Activated T-helper 1 cell treated with Interleukin-2 at 50 U/mL for 16 hours (primary cell): ENCODE measurements at places on chromosomes 6 and 20.

GRCh38 chr6:158049055-158050028 is 67.7 kb downstream of the SYNJ2 start:
- DNase-seq: no peak

DNA sequence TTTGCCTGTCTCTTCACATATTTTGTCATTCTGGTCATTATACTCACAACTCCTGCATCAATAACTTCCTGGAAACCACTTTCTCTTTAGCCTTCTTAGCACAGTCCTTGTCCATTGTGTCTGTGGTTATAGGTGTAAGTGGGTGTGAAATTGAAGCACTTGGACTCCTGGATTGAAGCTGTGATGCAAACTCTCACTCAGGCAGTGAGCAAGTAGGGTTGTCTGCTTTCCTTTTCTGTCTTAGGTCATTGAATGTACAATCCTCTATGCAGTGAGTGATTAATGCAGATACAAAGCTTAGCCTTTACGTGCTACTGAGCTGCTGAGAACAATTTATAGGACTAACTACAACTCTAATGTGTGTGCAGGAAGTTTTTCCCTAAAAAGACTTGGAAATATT is 54.8 kb downstream of the ADGRB3 start:
- no peak for DNase-seq

- no peak for DNase-seq
These were observed 13.1 kb downstream of the FUCA2 start for GRCh38 chr6:143498428-143498827.

DNA sequence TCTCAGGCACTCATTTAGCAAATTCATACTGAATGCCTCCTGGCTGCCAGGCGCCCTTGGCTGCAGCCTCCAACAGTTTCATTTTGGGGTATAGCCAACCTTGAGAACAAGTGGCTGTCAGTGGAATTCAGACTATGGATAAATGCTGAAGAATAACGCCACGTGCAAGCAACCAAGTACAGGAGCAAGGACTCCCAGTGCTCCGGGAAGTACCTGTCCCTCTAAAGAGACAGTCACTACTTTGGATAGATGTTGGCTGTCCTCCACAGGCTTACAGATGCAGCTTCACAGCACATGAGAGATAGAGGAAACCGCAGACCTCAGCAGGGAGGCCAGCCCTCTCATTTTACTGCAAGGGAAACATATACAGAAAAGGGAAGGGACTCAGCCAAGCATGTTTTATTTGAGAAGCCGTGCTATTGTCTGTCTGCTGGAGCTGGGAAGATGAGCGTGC is 658.2 kb downstream of the PTPRT start:
- no peak for DNase-seq

DNA sequence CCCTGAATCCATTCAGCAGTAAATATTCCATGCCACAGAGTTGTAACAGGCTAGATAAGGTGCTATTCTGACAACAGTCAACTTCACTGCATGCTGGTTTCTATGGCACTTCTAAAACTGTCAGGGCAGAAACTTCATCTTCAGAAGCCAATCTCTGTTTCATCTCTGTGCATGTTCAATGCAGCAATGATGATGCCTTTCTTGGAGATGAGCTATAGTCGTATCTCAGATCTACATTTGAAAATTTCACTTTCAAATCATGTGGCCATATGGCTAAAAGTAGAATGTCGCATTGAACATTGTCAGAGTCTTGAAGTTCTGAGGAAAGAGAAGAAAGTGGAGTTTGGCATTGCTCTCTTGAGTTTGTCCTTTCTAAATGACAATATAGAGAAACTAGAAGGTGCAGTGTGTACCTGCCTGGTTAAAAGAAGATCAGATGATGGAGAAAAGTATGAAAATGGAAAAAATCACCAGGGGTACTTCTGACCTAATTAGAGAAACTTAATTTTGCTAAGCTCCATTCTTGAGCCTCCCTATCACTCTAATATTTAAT is 49.0 kb upstream of the VSTM2L start:
- no peak for DNase-seq

GRCh38 chr6:111027219-111027618 is 45.4 kb downstream of the RPF2 start:
- no peak for DNase-seq

DNA sequence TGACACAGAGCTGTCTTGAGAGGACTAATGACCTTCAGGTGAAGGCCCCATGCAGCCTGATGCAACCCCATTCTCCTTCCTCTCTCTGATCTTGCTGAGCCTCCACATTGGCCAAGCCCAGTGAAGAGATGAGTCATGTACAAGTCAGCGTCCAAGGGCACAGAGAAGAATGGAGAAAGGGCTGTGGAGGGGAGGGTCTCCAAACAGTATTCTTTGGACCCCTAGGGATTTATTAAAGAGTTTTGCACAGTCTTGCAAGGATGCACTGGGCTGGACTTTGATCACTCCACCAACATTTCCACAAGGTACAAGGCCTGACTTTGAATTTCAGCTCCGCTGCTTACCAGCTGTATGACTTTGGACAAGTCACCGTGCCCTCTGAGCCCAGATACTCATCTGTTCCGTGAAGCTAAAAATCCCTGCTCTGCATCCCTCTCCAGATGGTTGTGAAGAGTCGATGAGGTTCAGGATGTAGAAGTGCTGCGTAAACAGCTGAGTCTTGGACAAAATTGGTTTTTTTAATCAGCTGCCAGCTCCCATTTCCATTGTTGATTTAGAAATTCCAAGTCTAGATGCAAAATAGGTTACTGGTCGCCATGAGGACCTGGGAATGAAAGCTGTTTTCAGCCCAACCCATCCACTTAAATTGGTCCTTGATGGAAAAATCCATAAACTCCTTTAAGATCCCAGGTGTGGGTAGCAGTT is 14.1 kb upstream of the KCNG1 start:
- DNase-seq: no peak

- no peak for DNase-seq
These were observed 5.9 kb upstream of the TUBB2A start for GRCh38 chr6:3163248-3163594.

DNA sequence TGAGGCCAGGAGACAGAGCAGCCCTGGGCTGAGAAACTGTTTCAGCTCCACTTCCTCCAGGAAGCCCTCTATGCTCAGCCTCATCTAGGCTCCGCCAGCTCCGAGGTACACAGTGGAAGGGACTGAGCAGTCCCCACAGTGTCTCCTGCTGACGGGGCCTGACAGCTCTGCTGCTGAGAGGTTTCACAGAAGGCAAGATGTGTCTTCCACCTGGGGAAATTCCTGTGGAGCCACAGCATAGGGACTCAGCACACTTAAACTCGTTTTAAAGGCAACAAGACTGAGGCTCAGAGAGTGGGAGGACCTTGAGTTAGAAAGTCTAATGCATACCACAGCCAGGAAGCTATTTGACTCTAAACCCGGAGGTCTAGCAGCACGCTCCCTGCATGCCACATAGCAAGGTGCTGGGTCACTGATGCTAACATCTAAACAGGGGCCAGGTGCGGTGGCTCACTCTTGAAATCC is 6.8 kb downstream of the ADA start:
- no peak for DNase-seq
